ENCODE measurements at places on chromosomes 5 and 9.

DNA sequence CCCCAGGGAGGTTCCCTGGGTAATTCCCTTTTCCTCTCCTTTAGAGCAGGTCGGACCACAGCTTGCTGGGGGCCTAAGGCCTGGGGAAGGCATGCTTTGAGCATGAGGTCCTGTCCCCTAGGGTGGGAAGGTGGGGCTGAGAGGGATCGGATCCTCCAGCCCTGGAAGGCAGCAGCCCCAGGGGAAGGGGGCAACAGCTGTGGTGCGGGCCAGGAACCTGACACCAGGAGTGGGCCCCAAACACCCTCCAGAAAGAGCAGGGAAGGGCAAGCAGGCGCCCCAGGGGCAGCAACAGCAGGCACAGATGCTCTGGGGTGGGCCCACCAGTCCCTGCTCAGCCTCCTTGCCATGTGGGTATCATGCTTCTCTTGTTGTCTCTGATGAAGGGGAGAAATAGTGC lies 3.2 kb upstream of the CORO2A start:
- DNase-seq, result no peak

DNA sequence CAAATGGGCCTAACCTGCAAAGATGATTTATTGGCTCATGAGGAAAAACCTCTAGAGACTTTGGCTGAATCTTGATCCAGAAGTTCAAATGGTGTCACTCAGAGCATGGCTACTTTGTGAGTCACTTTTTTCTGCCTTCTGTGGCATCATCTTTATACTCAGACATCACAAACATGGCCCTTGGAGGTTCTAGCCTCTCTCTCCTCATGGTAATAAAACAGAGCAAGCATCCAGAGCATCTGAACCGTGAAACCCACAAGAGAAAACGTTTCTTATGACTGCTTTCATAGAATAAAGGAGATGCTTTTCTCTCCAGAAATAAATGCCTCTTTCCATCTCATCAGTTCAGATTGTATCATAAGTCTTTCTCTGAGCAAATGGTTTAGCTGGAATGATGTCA lies 780.3 kb downstream of the KCTD16 start:
- no peak for DNase-seq

DNA sequence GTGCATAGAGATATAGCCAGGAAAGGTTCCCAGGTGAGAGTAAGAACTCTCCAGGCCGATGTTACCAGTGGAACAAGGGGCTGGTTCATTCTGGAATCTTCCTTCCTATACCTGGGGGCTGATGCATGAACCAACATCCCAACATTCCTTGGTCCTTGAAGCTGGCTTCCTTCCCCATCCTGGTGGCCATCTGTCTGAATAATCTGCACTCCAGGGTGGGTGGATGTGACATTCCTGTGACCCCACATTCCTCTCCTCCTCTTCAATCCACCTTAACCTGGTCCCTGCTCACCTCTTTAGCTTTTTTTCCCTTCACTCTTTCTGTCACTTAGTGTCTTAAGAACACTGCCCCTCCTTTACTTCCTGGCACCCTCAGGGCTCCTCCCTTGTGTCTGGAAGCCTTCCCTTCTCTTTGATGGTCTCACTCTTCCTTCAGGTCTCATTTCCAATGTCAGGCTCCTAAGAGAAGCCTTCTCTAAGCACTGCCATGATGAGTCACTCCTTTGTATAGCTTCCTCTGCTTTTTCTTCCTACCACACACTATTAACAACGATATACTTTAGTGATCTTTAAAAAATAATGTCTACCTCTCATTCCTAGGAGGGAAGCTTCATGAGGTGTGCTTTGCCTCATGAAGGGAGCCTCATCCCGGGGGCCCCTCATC lies 80.3 kb downstream of the BOD1 start:
- DNase-seq, result no peak

GRCh38 chr5:1515921-1516571 lies 7.7 kb downstream of the LPCAT1 start:
- DNase-seq, result peak; percentile 10

- DNase-seq, result no peak
Measured at GRCh38 chr5:83965441-83965840, 244.8 kb upstream of the HAPLN1 start.

- DNase-seq, result no peak
Measured at GRCh38 chr5:164090358-164090757, 584.9 kb downstream of the MAT2B start.

DNA sequence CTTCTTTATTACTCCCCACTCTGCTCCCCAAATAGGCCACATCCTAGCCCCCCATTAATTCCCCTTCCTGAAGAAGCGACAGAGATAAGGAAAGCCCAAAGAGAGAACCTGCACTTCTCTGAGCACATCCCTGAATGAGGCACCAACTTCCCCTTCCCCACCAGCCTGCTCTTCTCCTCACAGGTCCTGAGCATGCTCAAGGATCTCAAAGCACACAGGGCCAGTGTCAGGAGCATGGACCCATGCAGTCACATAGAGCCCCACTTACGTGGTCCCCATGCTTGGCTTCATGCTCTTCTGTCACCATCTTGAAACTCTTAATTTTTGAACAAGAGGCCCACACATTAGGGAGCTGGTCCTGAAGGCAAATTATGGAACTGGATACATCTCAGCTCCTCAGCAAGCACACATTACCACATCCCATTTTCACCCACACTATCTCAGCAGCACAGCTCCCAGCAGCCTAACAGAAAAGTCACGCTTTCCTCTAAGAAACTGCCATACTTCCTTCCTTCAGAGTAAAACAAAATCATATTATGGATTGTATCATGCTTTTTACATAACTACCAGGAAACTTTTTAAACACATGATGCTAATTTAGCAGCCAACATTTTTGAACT lies 99.8 kb downstream of the NFIB start:
- DNase-seq, result no peak

DNA sequence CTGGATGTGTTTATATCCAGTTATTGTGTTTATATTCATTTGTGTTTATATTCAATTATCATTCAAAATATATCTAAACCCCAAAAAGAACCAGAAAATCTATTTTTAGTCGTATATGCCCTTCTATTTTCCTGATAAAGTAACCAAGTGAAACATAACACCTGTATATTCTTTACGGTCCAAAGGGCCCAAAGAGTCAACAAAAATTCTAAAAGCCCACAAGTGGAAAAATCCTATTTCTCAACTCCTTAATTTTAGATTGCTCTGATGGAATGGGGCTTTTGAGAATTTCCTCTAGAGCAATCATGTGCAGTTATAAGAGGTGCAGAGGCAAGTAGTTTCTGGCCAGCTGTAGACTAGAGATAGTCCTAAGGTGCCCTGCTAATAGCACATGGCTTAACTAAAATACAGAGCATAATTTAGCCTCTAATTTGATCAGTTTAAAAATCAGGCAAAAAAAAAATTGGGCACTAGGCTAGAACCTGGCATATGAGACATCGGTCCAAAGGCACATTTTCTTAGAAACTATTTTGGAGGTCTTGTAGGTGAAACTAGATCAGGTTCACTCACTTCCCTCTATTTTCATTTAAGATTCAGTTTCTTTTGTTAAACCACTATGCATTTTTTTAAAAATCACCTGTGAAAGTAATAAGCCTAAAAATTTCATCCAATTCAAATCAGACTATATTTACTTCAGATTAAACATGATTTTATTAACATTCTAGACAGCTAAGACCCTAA lies 256.0 kb downstream of the FBXL17 start:
- DNase-seq, result no peak

GRCh38 chr5:137606401-137606800 lies 107.3 kb upstream of the SPOCK1 start:
- DNase-seq, result no peak

- DNase-seq, result no peak
Measured at GRCh38 chr5:11984196-11984595, 80.0 kb upstream of the CTNND2 start.

- DNase-seq, result no peak
Measured at GRCh38 chr9:123368536-123369153, 12.6 kb downstream of the CRB2 start.

DNA sequence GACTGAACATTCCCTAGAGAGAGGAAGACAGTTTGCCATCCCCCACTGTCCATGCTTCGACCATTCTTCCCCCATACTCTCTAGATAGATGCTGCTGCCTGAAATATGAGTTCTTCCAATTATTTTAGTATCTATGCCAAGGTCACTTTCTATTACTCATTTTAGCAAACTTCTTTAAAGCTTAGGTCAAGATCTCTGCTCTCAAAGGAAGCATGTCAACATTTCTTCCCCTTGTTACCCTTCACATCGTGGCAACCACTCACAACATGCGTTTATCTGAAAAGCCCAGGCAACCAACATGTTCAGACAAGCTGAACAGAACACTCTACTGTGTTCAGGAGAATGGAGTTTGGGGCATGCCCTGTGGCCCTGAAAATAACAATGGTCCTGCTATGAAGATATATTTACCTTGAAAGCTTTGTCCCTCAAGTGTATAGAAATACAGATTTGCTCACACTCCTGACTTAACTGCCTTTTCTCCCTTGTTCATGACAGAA lies 138.4 kb upstream of the KIF2A start:
- DNase-seq, result no peak

- no peak for DNase-seq
Measured at GRCh38 chr5:68748101-68748500, 345.7 kb upstream of the SLC30A5 start.

GRCh38 chr5:145811834-145812625 lies 23.1 kb downstream of the PRELID2 start:
- no peak for DNase-seq

DNA sequence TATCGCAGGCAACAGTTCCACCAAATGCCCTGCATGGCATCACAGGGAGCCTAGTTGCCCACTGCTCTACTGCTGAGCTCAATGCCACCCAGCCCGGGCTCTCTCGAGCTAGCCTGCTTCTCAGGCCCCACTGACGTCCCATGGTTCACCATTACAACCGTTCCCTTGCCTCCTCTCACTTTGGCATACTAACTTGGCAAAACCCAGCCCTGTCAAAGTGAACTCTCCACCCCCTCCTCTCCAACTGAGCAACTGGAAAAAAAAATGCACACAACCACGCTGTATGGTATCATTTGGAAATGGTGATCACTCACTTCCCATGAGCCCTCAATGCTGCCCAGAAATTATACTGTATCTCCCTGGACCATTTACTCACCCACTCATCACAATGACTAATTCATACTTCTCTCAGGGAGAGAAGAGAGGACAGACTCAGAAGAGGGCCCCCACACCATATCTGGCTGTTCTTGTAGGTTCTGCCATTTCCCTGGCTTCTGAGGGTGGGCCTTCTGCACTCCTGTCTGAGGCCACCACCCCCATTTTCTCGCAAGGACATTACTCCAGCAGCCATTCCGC lies 51.4 kb upstream of the RARS1 start:
- no peak for DNase-seq

GRCh38 chr5:88879724-88880123 lies 3.3 kb downstream of the MEF2C start:
- DNase-seq, result no peak

DNA sequence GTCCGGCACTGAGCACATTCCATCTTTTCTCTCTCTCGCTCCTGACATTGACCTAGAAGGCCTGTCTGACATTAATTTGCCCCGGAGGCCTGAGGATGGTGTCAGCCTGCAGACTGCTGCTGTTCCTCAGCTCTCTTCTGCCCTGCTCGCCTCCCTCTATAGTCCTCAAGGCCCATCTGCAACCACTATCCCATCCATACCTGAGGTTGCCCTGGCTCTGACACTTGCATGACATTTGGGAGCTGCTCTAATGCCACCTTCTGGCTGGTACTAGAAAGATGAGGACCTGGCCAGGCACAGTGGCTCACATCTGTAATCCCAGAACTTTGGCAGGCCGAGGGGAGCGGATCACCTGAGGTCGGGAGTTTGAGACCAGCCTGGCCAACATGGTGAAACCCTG lies 38.6 kb upstream of the GGTA1 start:
- DNase-seq, result no peak

DNA sequence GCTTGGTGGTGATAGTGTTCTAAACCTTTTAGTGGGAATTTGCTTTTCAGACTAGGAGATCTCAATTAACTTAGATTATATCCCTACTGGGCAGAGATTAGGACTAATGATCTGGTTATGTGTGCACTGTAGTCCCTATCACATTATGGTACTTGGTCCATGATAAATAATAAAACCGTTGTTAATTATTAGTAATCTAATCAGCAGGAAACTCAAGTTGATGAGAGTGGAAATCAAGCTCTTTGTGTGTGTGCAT lies 262.3 kb downstream of the ARHGAP26 start:
- no peak for DNase-seq

DNA sequence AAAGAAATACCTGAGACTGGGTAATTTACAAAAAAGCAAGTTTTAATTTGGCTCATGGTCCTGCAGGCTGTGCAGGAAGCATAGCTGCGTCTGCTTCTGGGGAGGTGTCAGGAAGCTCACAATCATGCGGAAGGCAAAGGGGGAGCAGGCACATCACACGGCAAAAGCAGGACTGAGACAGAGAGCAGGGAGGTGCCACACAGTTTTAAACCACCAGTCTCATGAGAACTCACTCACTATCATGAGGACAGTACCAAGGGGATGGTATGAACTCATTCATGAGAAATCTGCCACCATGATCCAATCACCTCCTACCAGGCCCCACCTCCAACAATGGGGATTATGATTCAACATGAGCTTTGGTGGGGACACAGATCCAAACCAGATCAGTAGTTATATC lies 96.2 kb downstream of the OSTF1 start:
- no peak for DNase-seq

GRCh38 chr5:64700765-64701164 lies 10.5 kb downstream of the SHISAL2B start:
- DNase-seq, result no peak

DNA sequence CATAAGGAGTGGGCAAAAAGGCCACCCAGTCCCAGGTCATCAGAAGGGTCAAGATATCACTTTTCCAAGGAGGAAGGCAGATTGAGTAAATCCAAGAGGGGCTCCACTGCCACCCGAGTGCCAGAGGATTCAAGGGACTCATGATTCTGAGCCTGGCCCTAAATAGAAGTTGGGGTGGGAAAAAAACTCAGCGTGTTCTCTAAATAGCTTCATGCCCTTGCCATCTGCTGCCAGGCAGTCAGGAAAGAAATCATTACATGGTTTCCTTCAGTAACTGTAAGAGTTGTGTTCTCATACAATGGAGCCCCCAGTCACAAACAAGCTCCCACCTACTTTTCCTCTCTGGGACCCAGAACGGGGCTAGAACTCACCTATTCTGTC lies 37.2 kb downstream of the SAR1B start:
- no peak for DNase-seq

DNA sequence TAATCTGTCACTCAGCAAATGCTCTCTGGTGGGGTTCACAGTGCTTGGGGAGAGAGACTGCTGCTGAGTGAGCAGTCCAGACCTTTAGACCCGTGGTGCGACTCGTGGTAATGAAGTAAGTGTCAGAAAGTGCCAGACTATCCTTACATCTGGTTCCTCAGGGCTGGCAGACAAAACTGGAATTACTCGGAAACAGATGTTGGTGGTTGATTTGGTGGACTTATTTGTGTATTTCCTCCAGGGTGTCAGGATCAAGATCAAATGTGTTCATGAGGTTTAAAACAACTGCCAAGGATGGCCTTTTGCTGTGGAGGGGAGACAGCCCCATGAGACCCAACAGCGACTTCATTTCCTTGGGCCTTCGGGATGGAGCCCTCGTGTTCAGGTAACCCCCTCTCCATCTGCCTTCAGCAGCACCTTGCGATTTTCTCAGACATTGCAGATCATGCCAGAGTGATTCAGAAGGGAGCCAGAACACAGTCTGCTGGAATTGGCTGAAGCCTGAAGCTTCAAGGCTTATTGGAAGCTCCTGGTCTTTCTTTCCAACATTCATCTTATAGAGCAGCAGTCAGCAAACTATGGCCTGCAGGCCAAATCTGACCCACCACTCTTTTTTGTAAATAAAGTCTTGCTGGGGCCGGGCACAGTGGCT lies 105.2 kb downstream of the LIFR start:
- no peak for DNase-seq
